GM12892 (cell line): ENCODE measurements at places on chromosomes 5 and 9.
A peak's percentile ranks its signal among the peaks of the same experiment; 100 is the strongest.

DNA sequence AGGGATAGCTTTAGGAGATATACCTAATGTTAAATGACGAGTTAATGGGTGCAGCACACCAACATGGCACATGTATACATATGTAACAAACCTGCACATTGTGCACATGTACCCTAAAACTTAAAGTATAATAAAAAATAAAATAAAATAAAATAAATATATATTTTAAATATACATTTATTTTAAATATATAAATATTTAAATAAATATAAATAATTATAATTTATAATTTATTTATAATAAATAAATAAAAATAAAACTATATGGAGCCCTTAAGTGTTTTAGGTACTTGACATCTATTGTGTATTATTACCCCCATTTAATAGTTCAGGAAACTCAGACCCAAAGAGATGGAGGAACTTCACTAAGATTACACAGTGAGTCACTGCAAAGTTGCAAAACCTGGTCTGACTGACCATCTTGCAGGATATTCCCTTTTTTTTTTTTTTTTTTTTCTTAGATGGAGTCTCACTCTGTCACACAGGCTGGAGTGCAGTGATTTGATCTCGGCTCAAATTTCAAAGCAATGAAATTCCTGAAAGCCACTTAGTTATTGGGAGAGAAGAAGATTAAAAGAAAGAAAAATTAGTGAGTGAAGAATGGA, 5.8 kb upstream of the C5orf52 start:
- DNase-seq = no peak

DNA sequence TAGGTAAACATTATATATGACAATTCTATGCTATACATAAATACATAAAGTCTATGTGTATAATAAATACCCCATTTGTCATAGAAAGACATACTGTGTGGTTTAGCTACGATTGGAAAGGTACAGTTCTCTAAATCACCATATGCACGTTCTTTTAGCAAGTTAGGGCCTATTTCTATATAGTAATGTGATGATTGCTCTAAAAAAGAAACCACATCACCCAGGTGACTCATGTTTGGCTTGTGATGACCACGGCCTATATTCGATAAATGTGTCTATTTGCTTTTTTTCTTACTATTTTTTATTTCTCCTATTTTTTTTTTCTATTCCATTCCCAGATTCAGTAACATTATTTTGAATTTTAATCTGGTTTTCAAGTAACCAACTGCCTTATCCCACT, 34.7 kb downstream of the RETREG1 start:
- no peak for DNase-seq

DNA sequence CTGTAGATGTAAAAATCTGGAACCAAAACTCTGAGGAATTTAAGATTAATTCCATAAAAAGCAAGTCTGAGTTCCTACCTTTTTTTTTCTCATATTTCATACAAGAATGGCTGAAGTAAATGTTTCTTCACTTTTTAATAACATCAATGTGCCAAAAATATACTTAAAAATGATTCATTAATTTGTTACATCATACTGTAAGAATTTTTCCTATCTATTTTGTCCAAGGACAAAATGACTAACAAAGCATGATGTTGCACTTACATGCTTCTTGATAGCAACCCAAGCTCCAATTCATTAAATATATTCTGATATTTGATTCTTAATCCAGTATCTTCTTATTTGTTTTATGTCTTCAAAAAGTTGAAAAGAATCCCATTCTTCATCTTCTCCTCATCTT, 988.3 kb downstream of the TLE1 start:
- DNase-seq = no peak

DNA sequence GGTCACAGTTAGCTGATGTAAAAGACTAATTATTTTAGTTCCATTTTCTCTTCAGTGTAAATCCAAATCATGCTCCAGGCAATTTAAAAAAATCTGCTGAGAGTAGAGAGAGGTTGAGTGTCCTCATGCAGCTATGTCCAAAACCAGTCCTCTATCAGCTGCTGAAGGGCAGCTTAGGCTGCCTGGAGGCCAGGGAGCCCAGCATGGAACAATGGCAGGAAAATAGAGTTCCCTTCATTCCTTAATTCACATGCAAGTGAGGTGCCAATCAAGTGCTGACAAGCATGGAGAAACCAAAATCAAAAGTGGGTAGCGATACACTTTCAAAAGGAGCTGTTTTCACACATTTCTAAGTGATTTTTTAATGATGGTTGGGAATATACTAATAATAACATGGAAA, 78.3 kb upstream of the POU5F2 start:
- no peak for DNase-seq

- DNase-seq = no peak
Observed at GRCh38 chr5:173577817-173578216, 38.6 kb downstream of the BOD1 start.

DNA sequence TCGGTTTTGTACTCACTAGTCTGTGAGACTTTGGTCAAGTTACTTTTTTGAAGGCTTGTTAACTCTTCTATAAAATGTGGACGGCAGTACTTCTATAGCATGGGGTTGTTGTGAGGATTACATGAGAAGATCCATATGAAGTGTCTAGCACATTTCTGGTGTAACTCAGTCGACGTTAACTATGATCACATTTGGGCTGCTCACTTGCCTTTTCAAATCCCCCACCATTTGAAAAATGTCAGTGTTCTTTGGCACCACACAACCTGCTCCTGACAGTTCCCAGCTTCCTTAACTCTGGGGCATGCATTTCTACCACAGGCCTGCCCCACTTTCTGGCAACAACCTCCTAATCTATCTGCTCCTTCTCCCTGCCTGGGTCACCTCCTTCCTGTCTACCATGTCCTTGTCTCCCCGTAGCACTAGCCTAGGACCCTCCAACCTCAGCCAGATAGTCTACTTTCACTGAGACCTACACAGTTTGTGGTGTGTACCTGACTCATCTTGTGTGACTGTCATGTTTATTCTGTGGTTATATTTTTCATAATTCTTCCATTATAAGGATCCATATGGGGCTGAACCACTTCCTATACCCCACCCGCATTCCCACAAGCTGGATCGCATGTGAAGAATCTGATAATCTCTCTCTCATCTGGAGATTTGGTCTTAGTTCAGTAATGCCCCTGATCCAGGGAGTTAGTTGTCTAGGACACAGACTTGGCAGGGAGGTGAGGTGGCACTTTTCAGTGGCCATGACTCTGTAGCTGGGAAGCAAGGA, 30.2 kb upstream of the BASP1 start:
- DNase-seq = no peak

DNA sequence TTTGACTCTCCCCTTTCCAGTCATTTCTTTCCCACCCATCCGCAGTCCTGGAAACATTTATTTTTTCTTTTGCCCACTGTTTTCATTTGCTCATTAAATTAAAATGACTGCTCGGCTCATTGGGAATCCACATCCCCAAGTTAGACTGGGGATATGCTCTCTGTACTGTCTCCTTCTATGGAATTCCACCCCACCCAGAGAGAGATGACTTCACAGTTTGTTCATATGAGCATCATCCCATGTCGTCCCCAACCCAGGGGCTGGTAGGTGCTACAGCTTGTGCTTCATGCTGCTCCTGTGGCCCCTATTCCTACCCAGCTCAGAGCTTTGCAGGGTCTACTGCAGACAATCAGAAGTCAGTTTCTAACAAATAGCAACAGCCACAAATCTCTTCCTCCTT, 16.5 kb upstream of the RARS1 start:
- DNase-seq = no peak

- no peak for DNase-seq
Observed at GRCh38 chr5:23419115-23419514, 88.3 kb upstream of the PRDM9 start.

- no peak for DNase-seq
Observed at GRCh38 chr9:130599625-130600024, 20.2 kb downstream of the FUBP3 start.

DNA sequence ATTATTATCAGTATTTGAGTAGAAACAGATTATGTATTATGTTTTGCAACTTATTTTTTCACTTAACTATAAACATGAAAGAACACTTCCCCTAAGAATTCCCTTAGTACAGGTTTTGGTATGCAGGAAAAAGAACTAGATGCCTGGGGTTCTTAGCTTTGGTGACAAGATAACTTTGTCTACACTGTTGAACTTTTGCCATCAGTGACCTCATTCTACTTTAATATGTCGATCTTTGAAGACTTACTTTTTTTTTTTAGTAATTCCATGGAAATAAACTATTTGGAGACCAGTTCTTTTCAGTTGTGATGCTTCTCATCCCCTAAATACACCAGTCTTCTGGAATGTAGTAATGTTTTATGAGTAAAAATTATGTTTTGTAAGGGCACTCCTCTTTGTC, 34.3 kb downstream of the ZNF462 start:
- no peak for DNase-seq

DNA sequence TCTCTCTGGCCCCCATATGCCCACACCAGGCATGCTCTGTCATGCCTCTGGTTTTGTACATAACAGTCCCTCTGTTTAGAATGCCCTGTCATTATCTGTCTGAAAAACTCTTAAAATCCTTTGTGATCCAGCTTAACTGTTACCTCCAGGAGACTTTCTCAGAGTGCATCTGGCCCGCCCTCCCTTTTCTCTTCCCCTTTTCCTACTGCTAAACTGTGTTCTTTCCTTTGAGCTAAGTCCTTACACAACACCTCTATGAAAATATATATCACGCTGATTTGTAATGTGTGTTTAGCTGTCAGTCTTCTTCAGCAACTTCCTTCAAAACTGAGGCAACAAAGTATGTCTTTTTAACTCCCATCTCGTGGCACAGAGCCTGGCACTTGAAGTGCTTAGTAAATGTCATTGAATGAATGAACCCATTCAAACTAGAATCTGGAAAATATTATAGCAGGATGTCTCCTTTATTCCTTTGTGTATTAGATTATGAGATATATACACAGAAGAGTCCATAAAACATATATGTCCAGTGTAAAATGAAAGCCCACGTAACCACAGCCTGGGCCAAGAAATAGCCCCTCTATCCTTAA, 166.2 kb upstream of the KLF9 start:
- DNase-seq = no peak

GRCh38 chr9:110543631-110544051, 35.9 kb downstream of the SVEP1 start:
- DNase-seq = no peak

DNA sequence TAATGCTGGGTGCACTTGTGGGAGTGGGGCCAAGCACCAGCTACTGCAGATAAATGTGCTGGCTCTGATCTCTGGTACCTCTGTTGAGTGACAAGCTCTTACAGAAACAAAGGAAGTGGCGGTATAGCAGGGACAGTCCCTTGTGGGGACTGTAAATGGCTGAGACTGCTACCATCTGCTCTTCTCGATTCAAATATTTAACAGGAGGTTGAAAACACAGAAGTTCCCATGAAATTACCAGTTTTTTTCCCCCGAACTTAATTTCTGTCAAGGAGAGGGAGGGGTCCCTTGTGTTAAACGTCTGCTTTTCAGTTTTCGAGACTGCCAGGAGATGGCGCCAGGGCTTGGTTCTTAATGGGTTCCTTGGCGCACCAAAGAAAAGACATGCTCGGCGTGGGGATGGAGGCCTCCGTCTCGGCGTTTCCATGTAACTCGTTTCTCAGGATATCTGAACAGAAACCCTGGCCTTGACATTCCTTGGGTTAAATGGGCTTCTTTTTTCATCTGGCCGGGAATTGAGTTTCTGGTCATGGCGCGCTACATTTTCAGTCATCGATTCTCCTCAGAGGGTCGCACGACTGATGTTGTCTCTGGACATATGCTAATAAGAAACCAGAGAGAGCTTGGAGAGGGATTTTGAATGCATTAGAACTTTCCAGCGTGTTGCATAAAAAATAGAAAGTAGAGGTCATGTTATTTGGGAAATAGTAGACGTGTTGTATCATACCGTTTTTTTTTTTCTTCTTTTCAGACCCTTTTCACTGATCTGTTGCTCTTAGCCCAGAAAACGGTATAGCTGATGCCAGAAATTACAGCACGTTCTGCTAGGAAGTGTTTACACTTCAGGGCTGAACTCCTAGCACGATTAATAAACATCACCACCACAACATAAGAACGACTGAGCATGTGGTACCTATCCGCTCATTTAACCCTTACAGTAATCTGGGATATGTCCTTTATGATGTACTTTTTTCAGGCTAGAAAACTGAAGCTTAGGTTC, 64.0 kb downstream of the CARTPT start:
- peak; percentile 23 for DNase-seq

DNA sequence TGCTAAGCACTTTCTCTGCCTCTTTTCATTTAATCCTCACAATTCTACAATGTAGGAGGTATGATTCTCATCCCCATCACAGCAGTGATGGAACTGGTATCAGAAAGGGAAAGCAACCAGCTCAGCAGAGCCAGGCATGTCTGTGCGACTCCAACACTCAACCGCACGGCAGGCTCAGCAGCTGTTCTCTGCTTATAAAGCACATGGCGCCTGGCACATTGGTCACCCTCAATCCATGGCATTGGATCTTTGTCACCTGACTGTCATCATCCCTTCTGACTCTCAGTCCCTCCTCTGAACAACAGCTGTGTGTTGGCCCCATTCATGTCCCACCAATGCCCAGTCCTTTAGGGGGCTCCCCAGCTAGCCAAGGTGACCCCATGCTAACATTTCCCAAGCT, 45.1 kb upstream of the HAND1 start:
- no peak for DNase-seq

- no peak for DNase-seq
Observed at GRCh38 chr9:137763271-137763955, 114.2 kb upstream of the CACNA1B start.

DNA sequence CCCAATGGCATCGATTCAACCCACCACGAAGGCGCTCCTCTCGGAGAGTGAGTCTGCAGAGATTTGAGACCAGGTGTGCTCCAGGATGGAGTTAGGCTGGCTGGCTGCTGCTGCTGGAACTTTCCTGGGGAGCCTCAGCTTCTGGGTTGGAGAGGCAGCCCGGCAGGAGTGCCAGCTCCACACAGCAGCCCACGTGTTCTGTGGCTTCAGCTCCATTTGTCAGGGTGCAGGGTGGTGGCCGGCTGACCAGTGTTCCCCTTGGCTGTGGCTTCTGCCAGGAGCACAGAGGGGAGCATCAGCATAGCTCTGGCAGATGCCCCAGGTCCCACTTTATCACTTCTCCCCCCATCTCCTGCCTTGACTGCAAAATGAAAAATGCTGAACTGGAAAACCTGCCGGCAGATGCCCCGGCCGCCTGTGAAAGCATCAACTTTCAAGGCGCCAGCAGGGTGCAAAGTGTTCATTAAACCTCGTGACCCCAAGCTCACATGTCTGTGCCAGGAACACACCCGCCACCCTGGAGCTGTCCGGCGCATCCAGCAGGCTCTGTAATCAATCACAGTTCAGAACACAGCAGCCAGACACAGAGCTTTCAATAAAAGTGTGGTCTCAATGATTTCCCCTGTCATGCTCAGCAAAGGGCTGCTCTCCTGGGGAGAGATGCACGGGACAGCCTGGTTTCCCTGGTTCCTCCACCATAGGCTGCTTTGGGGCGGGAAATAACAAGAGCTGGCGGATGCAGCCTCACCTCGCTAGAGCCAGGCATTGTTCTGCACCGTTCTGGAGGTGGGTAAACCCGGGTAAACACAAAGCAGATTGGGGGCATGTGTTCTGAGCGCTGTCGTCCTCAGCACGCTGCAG, 53.2 kb downstream of the TRIP13 start:
- DNase-seq = no peak

GRCh38 chr9:84699984-84700383, 30.5 kb downstream of the NTRK2 start:
- DNase-seq = no peak
